ENCODE measurements at places on chromosomes 12 and 14.

- peak; percentile 57 for DNase-seq
Measured at GRCh38 chr14:91573894-91574837, 64.1 kb upstream of the PPP4R3A start.

- no peak for DNase-seq
Measured at GRCh38 chr14:101055776-101056374, 152.4 kb upstream of the RTL1 start.

DNA sequence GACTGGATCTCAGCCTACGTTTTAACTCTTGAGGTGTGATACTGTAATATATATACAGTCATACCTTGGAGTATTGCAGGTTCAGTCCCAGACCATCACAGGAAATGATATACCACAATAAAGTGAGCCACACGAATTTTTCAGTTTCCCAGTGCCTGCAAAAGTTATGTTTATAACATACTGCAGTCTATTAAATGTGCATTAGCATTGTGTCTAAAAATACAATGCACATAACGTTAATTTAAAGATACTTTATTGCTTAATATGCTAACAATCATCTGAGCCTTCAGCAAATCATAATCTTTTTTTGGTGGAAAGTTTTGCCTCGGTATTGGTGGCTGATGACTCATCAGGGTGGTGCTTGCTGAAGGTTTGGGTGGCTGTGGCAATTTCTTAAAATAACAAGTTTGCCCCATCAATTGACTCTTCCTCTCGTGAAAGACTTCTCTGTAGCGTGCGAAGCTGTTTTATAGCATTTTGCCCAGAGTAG is 18.9 kb downstream of the PYROXD1 start:
- peak; percentile 8 for DNase-seq

- no peak for DNase-seq
Measured at GRCh38 chr14:93072659-93073357, 42.9 kb downstream of the ITPK1 start.

GRCh38 chr12:91058786-91059185 is 962 bp upstream of the KERA start:
- no peak for DNase-seq

- no peak for DNase-seq
Measured at GRCh38 chr12:124893792-124894516, 20.5 kb downstream of the UBC start.

GRCh38 chr14:70934502-70935134 is 27.4 kb downstream of the PCNX1 start:
- peak; percentile 48 for DNase-seq

GRCh38 chr12:47821346-47821706 is 1.6 kb upstream of the HDAC7 start:
- DNase-seq: no peak

GRCh38 chr14:69002069-69002468 is 23.0 kb upstream of the ACTN1 start:
- no peak for DNase-seq

DNA sequence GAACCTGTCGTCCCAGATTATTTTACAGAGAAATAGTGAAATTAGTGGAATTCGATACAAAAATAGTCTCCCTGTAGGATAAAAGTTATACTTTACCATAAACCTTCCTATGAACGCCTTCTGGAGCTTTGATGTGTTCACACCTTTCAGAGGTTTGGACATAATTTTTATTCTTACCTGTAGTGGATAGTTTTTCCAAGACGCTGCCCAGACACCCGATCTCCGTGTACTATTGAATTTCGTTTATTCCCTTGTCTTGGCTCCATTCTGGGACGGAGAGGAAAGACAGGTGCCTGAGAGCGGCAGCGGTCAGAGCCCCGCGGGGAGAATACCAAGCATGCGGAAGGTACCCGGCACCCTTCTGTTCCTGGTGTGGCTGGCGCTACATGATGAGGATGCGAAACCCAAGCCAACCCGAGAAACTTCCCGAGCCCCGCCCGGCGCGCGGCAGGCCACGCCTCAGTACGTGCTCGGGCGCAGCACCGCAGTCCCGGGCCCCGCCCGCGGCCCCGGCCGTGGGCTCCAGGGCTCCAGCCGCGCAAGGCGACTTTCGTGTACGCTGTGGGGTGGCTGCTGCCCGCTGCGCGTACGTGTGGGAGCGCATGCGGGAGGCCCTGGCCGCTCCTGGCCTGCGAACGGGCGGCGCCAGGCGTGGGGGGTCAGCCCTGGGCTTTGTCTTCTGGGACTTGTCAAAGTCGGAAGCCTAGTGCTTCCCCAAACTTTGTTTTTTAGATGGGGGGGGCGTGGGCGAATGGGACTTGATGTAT is 11.3 kb upstream of the SNAPC1 start:
- DNase-seq: peak; percentile 85

GRCh38 chr14:104986487-104987164 is 1.0 kb downstream of the CLBA1 start:
- no peak for DNase-seq

DNA sequence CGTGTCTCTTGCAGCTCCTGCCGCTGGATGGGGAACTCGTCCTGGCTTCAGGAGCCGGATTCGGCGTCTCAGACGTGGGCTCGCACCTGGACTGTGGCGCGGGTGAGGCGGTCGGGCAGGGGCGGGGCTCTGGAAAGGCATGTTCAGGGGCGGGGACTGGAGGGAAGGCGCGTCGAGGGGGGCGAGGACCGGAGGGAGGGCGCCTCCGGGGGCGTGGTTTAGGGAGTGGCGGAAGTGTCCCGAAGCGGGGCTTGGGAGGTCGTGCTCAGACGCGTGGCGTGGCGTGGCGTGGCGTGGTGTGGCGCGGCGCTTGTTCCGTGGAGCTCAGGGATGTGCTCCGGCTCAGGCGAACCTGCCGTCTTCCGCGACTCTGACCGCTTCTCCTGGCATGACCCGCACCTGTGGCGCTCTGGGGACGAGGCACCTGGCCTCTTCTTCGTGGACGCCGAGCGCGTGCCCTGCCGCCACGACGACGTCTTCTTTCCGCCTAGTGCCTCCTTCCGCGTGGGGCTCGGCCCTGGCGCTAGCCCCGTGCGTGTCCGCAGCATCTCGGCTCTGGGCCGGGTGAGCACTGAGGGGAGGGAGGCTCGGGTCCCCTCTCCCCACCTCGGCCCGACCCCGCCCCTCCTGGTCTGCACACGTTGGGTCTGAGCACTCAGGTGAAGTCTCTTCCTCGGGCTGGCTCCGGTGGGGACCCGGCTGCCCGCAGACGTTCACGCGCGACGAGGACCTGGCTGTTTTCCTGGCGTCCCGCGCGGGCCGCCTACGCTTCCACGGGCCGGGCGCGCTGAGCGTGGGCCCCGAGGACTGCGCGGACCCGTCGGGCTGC is 6.2 kb downstream of the AMN start:
- peak; percentile 85 for DNase-seq

GRCh38 chr12:102977945-102978706 is 20.7 kb downstream of the ASCL1 start:
- DNase-seq: no peak

GRCh38 chr12:26113181-26113654 is 11.6 kb downstream of the BHLHE41 start:
- no peak for DNase-seq

DNA sequence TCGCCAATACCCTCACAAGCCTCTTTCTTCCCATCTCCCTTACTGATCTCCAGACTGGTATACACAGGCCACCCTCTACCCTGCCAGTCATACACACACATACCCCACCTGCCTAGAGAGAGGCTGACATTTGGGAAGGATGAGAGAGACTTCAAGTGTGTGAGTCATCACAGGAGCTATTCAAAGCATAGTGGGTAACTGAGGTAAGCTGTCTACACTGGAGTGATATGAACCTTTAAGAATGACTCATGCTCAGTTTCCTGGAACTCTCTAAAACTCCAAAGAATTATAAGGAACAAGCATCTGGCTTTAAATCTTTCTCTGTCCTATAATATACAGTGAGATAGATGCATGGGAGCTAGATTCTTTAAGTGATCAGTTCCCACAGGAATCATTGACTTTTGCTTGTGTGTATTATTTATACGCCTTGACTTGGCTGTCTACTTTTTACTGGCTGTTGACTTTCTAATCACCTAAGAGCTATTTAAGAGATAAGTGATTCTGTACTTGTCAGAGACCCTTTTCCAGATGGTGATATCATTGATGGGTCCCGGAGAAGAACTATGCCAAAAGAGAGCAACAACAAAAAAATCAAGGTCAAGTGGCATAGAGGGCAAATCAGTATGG is 5.8 kb downstream of the IGF1 start:
- no peak for DNase-seq

- no peak for DNase-seq
Measured at GRCh38 chr12:91567100-91567485, 384.5 kb upstream of the DCN start.

- DNase-seq: no peak
Measured at GRCh38 chr14:51165415-51165814, 70.5 kb upstream of the TRIM9 start.

DNA sequence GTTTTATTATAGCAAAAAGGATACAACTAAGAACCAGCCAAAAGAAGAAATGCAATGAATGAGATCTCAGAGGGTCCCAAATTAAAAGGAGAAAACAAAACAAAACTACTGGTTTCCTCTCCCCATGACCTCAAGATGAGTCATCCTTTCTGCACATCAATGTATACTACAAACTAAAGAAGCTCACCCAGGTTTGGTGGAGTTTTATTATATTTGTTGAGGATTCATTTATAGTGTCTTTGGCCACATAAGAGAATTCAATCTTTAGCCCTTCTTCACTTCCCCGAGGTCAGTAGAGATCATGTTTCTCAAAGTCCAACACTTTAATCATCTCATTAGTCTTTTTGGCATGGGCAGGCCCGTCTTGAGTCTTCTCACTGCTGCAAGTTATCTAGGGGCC is 210.6 kb downstream of the SLC6A15 start:
- DNase-seq: no peak

GRCh38 chr12:132416121-132416673 is 73.8 kb upstream of the FBRSL1 start:
- DNase-seq: no peak

GRCh38 chr12:132352896-132353800 is 23.8 kb upstream of the GALNT9 start:
- DNase-seq: no peak

- DNase-seq: no peak
Measured at GRCh38 chr12:57939291-57939690, 2.1 kb upstream of the ATP23 start.

DNA sequence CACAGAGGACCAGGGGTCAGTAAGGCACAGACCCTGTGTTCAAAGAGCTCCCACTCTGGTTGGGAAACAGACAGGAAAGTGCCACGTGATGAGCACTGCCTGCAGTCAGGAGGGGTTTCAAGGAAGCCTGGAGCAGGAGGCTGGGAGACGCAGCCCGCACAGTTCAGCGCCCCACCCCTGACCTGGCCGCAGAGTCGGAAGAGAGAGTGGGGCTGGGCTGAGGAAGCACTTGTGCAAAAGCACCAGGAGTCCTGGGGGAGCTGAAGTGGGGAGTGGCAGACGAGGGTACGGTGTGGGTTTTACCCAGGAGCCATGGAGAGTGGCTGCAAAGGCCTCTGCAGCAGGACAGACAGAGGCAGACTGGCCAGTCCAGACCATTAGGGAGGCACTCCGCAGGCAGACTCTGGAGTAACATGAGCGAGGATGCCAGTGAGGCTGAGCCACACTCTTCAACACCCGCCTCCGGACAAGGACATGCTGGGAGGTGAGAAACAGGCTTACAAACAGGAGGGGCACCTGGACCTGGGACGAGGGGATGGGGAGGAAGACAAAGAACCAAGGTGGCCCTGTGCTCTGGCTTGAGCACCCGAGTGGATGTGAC is 85.7 kb upstream of the GPR68 start:
- no peak for DNase-seq

GRCh38 chr12:124938587-124938986 is 24.1 kb upstream of the UBC start:
- DNase-seq: no peak

DNA sequence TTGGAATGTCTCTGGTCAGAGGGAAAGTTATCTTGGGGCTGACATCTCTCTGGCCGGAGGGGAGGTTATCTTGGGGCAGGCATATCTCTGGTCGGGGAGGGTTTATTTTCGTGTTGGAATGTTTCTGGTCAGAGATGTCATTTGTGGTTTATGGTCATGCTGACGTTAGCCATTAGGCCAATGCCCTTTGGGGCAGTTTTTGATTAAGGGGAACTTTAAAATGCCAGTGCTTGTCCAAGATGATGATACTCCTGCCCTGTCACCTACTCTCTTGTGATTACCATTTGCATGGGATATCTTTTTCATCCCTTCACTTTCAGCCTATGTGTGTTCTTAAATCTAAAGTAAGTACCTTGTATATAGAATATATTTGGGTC is 29.0 kb upstream of the A2M start:
- no peak for DNase-seq

- no peak for DNase-seq
Measured at GRCh38 chr14:24816011-24816928, 182.3 kb upstream of the GZMB start.

DNA sequence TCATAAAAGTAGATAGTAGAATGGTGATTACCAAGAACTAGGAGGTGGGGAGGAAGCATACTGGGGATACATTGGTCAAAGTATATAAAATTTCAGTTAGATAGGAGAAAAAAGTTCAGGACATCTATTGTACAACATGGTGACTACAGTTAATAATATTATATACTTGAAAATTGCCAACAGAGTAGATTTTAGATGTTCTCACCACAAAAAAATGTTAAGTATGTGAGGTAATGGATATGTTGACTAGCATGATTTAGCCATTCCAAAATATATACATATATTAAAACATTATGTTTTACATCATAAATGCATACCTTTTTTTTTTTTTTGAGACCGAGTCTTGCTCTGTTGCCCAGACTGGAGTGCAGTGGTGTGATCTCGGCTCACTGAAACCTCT is 31.0 kb downstream of the TMEM116 start:
- no peak for DNase-seq

- no peak for DNase-seq
Measured at GRCh38 chr12:48777501-48778400, 11.1 kb downstream of the ADCY6 start.

- no peak for DNase-seq
Measured at GRCh38 chr14:60736494-60736893, 1.9 kb downstream of the MNAT1 start.

DNA sequence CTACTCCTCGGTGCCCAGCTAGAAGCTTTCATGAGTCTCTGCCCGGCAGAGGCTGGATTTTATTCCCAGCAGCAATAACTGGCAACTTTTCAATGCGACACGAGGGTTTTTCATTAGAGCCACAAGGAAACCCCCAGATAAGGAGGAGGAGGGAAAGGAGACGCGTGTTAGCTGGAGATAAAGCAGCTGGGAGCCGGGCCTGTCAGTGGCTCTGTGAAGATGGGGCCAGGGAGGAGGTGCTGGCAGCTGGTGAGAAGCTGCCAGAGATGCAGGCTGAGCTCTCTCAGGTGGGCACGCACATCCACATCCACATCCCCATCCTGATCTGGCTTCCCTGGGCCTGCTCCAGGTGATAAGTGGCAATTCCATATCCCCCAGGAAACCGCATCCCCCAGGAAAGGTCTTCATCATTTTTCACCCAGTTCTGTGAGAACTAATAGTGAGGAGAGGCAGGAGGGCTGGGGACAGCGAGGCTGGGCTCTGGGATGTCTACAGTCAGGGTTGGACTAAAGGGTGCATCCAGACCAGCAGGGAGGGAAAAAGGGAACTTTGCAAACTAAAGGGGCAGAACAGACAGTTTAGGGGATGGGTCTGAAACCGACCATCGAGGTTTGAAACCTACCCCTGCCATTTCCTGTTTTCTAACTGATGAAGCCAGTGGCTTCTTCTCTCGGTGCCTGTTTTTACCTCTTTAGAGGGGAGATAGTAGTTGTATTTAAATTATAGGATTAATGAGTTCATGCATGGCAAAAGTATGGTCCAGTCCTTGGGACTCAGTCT is 413.2 kb downstream of the DPF3 start:
- no peak for DNase-seq
